ENCODE measurements at places on chromosomes 1 and 21.
A peak's percentile ranks its signal among the peaks of the same experiment; 100 is the strongest.

DNA sequence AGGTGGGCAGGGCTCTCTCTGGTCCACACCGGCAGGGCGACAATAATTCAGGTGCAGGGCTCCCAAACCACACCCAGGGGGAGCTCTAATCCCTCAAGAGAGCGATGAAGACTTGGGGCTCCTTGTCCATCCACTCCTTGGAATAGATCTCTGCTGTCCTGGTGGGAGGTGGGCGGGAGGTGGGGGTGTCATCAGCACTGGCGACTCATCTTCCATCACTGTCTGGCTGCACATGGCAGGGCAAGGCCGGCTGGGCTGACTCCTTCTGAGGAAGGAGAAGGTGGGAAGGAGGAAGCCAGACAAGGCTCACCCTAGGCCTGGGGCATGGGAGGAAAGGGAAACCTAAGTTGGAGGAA, 29.3 kb downstream of the TNNT2 start:
- peak; percentile 79 for DNase-seq

GRCh38 chr1:157472959-157473358, 79.4 kb downstream of the FCRL5 start:
- no peak for DNase-seq

DNA sequence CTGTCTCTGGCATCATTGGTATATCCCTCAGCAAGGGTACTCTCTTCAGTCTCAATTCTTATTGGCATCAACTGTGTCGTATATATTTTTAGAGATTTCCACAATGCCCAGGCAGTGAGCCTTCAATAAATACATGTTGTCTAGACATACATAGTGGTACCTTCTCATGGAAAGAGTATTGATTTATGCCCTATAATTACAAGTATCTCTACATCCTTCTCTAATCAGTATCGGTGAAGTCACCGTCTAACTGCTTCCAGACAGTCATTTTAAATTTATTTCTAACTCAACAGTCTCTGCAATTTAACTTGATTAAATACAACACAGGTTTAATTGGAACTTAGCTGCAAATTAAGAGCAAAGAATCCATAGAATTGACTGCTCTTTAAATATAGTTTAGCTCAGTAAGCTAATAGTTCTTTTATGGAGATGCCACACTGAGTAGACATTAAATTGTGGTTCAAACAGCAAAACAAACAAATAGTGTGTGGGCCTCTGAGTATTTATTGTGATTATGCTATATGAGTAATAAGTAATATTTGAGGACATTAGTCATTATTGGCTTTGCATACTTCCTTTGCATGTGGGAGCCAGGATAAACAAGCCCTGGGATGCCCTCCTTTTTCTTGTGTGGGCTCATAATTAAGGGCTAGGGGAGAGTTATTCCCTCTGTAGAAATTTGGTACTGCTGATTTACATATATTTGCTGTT, 126.9 kb upstream of the DUSP10 start:
- no peak for DNase-seq

DNA sequence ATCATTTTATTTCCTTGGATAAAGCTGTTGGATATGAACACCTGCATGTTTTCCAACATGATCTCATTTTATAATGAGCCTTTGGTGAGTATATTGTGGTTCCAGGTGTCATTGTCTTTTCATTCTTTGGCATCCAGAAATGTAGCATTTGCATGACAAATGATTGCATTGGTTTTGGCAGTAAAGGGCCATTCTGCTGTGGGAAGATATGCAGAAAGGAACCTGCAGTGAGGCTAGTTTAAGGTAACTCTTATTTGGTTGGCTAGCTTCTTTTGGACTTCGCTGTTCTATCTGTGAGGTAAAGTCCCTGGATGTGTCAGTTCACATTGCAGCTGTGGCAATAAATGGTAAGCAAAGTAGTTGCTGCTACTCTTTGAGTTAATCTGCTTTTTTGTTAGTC, 343.0 kb downstream of the AMY1C start:
- DNase-seq = no peak

DNA sequence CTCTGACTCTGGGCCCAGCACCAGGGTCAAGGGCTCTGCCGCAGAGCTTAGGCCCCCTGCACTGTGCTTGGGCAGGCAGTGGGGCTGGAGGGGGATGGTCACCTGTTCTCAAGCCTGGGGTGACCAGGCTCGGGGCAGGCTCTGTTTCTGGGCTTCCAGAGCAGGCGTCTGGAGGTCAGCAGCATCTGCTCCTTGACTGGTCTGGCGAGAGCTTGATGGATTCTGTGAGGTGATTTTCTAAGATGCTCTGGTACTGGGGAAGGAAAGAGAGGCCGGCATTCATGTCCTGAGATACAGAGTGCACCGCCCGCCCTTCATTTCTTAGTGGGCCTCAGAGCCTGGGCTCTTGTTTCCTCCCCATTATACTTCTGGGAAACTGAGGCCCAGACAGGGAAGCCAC, 24.5 kb downstream of the RAB7B start:
- no peak for DNase-seq

Data from GM13977 (cell line).